ENCODE measurements at places on chromosomes 1 and 21.
A peak's percentile ranks its signal among the peaks of the same experiment; 100 is the strongest.

DNA sequence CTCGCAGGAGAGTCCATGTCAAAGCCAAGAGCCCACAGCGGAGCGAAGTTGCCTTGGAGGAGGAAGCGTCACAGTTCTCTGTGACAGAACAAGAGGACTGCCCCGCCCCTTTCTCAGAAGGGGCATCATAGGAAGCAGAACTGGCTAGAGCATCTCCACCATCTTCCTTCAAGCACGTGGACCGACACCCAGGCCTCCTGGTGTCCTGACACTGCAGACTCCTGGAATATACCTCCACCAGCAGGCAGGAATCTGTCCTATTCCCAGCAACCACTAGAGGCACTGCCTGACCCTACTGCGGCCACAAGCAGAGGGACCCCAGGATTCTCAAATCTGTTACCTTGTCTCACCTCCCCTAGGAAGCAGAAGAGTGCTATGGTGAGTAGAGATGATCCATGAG is 37.8 kb downstream of the GPA33 start:
- no peak for DNase-seq

GRCh38 chr1:113758631-113759332 is 504 bp downstream of the PHTF1 start:
- peak; percentile 55 for DNase-seq

GRCh38 chr1:205936846-205937586 is 6.2 kb downstream of the SLC26A9 start:
- DNase-seq: no peak

DNA sequence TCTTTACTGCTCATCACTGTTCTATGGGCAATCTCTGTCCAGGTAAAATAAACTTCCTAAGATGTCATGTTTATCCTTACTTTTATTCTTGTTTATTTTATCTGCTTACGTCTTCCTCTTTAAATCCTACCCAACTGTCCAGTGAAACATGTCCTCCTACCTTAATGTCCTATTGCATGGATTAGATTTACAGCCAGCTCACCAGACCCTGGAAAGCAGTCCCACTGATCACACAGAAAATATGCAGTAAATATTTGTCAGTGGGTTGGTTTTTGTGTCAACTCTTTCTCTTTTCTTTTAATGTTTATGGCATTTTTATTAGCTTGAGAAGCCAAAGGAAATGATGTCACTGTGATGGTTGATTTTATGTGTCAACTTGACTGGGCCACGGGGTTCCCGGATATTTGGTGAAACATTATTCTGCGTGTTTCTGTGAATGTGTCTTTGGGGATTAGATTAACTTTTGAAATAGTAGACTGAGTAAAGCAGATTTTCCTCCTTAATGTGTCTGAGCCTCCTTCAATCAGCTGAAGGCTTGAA is 258.3 kb downstream of the SRGAP2C start:
- DNase-seq: no peak

GRCh38 chr1:105172788-105173187 is 1423.1 kb downstream of the AMY1C start:
- DNase-seq: no peak

DNA sequence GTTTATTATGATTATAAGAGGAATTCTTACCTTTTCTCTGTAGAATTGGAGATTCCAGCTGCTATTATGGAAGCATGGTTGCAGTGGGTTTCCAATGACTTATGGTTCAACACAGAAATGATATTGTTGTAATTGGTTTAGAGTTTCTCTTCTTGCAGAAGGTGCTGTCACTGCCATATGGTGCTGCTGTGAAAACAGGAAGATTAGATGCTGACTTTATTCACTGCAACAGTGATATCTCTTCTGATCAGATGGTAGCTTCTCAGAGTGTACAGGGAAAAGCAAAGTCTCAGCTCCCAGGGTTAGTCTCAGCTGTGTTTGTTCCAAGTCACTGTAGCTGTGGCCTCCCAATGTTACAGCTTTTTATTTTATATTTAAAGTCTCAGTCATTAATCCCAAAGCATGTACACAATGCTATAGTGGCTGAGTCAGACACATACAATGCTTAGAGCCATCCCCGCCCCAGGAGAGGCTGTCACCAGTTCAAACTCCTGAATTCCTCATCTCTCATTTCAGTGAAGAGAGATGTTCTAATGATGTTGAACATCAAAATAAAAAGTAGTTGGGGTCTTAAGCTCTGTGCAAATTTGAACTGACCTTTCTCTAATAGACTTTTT is 42.7 kb upstream of the RGS2 start:
- no peak for DNase-seq

- DNase-seq: no peak
Measured at GRCh38 chr1:12344596-12345349, 114.9 kb downstream of the VPS13D start.

GRCh38 chr1:204909109-204909508 is 38.4 kb downstream of the NFASC start:
- no peak for DNase-seq

GRCh38 chr1:27557596-27558340 is 46.2 kb downstream of the AHDC1 start:
- no peak for DNase-seq

- no peak for DNase-seq
Measured at GRCh38 chr1:241423541-241424479, 66.8 kb upstream of the RGS7 start.

DNA sequence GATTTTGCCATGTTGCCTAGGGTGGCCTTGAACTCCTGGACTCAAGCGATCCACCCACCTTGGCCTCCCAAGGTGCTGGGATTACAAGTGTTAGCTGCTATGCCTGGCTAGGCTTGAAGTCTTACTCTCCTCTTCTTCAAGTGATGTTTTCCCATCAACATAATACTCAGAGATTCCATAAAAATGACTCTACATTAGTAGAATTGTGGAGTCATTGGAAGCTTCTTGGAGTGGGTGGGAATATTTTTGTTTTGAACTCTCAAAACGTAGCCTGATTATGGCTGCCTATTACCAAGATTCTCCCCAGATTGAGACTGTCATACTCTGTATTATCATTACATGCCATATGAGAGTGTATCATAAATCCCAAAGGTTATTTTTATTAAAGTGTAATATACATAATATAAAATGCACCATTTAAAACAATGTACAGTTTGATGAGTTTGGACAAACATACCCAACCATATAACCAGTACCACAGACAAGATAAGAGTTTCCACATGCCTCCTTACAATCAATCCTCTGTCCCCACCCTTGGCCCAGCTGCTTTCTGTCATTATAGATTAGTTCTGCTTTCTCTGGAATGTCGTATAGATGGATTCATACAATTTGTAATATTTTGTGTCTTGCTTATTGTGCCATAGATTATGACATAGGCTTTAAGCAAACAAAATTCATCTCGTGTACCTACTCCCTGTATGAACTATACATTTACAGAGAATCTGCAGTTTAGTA is 8.0 kb upstream of the DNM3 start:
- no peak for DNase-seq

- no peak for DNase-seq
Measured at GRCh38 chr1:39407510-39407895, 83.9 kb upstream of the BMP8A start.

GRCh38 chr21:25664491-25664931 is 25.5 kb downstream of the JAM2 start:
- DNase-seq: no peak

DNA sequence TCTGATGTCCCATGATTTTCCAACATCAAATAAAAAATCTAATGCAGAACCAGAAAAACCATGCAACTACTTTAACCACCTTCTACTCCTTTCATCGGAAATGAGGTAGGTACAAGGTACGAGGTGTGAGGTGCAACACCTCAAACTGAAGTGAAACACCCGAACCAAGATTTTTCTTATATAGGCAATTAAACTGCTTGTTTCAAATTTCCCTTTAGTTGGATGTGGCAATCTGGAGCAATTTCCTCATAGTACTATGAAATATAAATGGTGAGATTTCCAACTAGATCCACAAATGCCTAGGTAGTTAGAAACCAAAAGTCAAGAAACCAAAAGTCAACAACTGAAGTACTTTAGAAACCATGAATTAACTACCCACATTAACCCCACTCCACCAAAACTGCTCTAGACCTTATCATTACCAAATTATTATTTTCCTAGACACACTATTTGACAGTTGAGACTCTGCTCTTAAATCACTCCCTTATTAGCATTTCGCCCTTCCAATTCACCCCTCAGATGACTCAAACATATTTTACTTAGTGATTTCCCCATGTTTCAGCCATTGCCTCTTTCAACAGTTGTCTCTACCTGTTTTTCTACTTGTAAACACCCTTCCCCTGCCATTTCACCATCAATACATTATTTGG is 37.8 kb downstream of the FUBP1 start:
- DNase-seq: no peak

DNA sequence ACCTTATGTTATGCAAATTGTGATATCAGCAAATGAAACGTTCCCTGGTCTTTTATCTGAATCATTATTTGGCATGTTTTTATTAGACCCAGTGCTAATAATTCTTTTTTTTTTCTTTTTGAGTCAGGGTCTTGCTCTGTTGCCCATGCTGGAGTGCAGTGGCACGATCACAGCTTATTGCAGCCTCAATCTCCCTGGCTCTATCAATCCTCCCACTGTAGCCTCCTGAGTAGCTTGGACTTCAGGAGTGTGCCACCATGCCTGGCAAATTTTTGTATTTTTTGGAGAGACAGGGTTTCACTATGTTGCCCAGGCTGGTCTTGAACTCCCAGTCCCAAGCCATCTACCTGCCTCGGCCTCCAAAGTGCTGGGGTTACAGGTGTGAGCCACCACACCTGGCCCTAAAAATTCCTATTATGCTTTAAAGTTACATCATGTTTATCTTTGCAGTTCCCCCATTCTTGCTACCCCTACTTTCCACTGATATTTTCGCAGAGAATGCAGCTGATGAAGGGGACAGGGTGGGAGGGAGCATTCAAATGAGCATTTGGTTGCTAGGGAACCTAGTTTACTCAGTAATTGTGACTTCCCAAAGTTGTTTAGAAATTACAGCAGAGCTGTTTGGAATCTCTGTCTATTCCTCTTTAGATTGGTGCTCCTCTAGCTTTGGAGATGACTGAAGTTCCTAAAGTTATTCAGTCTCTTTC is 18.4 kb downstream of the C1orf21 start:
- no peak for DNase-seq

- no peak for DNase-seq
Measured at GRCh38 chr1:94236013-94236491, 1.3 kb downstream of the ARHGAP29 start.

DNA sequence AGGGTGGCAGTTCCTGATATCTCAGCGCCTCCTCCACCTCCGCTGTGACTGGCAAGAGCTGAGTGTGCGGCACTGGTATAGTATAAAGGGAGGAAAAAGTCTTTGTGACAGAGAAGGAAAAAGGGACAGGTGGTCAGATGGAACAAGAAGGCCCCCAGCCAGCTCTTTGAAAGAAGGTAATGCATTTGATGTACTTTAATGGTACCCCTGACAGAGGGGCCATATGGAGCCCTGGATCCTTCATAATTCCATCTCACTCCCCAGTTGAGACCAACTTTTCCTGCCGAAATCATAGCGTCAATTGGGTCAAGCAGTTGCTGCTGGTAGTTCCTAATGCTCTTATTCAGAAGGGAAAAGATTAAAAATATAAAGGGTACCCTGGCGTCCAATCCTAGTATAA is 198.2 kb downstream of the ZNF326 start:
- DNase-seq: no peak

- DNase-seq: no peak
Measured at GRCh38 chr1:217322834-217323233, 308.1 kb downstream of the GPATCH2 start.

DNA sequence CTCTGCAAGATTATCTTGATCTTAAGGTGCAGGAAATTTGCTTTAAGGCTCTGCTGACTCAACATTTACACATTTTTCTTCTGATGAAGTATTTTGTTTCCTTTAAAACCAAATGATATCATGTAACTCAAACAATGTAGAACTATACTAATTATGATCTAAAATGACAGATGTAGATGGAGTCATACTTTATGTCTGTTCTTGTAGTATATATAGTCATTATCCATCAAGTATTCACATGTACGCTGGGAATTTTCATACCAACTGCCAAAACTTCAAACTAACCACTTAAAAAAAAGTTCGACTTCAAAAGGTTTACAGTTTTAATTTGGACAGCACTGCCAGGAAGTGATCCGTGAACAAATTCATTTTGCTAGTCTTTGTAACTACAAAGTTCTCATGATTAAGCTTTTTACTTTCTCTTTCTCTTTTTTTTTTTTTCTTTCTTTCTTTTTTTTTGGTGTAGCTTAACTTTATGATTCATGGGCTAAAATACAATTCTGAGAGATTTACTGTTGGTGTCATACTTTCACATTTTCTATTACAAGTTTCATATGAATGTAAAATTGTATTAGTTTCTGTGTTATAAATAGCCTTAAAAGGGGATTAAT is 509.0 kb upstream of the CXADR start:
- DNase-seq: no peak

GRCh38 chr1:244160455-244161235 is 109.6 kb downstream of the ZBTB18 start:
- no peak for DNase-seq

DNA sequence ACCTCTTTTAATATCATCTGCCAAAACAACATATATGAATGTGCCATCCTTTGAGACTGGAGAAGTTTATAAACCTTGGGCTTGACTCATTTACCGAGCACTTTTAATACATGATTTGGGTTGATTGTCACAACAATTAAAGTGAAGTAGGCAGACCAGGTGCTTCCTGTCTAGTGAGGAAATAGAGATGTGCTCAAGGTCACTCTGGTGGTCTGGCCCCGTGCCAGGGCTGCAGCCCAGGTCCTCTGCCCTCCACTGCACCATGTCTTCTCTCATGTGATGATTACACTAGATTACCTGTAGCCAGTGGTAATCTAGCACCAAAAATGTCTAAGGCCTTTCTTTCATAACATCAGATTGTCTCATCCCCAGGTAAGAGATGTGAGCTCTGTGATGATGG is 61.8 kb upstream of the LAMC2 start:
- no peak for DNase-seq

DNA sequence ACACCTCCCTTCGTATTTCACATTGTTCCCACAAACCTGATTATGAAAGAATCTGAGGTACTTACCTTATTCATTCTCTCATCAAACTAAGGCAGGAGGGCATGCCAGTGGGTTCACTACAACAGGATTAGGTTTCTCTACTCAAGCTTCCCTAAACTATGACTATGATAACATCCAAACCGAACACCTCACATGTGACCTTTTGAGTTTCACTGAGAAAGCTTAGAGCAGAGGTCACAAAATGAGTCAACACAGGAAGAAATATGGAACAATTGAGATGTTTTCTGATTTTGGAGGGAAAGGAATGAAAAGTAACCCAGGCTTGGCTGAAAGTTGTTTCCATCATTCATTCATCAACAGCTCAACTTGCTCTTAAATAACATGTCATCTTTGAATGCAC is 24.1 kb downstream of the UBR4 start:
- no peak for DNase-seq

- DNase-seq: peak; percentile 92
Measured at GRCh38 chr1:9629445-9630201, 21.9 kb upstream of the PIK3CD start.

DNA sequence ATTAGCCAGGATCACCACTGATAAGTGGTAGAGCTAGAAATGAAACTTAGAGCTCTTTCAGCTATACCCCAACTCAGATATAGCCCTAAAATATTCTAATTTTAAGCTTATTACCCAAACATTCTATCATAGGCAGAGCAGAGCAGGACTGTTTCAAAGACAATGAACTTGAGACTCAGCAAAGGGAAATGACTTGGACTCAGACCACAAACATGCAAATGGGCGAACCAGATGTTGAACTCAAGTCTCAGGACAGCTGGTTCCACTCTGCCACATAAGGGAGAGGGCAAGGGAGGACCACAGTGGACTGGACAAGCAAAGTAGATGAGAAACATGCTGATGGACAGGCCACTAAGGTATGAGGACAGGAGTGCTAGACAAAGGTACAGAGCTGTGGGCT is 315.3 kb downstream of the OMA1 start:
- no peak for DNase-seq

- DNase-seq: peak; percentile 39
Measured at GRCh38 chr1:150765296-150765976, at the start of gene CTSS. TSS of gene CTSS (minus strand) at chr1:150765778. CDS start at chr1:150764763, 1,015 bp downstream.
